Stimulated activated naive CD4-positive, alpha-beta T cell treated with Interleukin-2 at 50 U/mL for 16 hours (primary cell): ENCODE measurements at places on chromosomes 3 and 15.

DNA sequence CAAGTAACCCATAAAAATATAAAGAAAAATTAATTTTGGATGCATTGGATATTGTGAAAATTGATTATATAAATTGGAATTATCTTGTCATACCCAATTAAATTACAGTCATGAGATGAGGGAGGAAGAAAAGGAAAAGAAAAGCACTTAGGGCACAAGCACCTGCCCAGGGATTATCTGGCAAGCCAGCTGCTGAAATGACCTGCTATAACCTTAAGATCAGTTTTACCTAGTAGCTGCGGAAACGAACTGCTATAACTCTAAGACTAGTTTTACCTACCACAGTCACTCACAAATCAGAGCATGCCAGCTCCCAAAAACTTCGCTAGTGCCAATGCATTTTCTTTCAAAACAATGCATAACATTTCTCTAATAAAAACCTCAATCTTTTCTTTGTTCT lies 26.2 kb downstream of the LRRFIP2 start:
- DNase-seq, result no peak

- no peak for DNase-seq
Measured at GRCh38 chr3:42066516-42067181, 24.5 kb upstream of the TRAK1 start.

- no peak for DNase-seq
Measured at GRCh38 chr3:13839726-13840340, 40.0 kb downstream of the WNT7A start.

DNA sequence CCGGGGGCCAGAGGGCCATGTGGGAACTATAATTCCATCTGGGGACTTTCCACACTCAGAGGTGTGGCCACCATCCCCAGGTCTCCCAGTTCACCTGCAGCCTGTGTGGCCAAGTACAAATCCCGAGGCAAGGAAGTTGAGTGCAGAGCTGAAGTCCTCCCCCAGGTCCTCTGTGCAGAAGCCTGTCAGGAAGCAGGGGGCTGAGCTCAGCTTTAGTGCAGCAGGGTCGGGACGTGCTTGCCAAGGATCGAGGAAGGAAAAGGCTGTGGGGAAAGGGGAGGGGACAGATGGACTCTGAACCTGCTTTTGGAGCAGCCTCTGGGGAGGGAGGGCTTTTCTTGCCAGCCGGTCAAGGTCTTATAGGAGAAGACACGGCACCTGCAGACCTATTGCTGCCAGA lies 67.7 kb downstream of the CHRNA7 start:
- DNase-seq, result no peak
